NAMALWA (cell line): ENCODE measurements at places on chromosomes 5 and 9.

- no peak for DNase-seq
Observed at GRCh38 chr5:33524476-33524875, 83.7 kb downstream of the TARS1 start.

DNA sequence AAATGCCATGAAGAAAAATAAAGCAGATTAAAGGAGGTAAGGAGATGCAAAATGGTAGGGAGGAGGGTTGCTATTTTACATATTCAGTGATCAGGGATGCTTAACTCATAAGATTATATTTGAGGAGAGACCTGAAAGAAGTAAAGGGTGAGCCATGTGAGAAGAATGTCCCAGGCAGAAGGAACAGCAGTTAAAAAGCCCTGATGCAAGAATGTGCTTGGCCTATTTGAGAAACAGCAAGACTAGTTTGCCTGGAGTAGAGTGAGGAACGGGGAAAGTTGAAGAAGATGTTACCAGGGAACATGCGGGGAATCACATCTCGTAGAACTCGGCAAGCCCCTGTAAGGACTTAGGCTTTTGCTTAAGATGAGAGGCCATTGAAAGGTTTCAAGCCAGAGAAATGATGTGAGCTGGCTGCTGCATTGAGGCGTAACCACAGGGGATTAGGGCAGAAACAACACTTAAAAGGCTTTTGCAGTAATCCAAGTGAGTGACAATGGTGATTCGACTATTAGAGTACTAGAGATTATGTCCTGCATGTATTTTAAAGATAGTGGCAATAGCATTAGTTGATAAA, 198.7 kb downstream of the VPS13A start:
- peak; percentile 7 for DNase-seq

DNA sequence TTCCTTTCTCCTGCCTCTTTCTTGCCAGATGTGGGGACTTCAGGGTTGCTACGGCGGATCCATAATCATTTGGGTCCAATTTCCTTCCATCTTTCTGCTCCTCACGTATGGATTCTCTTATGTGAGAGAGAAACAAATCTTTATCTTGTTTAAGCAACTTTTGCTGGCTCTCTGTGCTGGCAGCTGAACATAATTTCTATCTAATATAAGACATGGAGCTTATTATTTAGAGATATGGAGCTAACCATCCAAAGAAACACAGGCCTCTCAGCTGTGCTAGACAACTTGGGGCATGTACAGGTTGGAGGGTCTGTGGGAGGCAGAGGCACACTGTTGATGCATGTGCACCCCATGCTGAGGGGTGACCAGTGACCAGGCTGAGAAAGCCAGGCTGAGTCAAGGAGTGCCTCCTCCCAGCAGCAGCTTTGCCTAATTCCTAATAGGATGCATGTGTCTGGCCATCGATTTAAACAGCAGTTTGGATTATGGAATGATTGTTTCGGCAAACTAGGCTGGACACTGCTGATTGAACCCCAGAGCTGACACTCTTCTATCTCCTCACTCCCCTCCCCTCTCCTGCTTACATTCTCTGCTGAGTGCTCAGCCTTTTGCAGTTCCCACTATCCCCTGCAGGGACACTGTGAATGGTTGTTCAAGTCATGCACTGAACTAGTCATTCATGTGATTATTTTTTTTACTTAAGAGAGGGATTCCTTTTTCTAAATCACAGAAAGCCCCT, 195.8 kb downstream of the ERCC6L2 start:
- DNase-seq, result peak; percentile 60

DNA sequence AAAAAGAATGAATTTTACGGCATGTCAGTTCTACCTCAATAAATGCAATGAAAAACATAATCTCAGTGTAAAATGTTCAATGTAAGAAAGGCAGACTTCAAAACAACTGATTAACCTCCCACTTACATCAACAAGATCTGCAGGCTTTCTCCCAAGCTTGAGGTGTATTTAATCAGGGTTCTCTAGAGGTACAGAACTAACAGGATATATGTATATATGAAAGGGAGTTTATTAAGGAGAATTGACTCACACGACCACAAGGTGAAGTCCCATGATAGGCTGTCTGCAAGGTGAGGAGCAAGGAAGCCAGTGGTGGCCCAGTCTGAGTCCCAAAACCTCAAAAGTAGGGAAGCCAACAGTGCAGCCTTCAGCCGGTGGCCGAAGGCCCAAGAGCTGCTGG, 35.9 kb downstream of the MARCHF3 start:
- no peak for DNase-seq

DNA sequence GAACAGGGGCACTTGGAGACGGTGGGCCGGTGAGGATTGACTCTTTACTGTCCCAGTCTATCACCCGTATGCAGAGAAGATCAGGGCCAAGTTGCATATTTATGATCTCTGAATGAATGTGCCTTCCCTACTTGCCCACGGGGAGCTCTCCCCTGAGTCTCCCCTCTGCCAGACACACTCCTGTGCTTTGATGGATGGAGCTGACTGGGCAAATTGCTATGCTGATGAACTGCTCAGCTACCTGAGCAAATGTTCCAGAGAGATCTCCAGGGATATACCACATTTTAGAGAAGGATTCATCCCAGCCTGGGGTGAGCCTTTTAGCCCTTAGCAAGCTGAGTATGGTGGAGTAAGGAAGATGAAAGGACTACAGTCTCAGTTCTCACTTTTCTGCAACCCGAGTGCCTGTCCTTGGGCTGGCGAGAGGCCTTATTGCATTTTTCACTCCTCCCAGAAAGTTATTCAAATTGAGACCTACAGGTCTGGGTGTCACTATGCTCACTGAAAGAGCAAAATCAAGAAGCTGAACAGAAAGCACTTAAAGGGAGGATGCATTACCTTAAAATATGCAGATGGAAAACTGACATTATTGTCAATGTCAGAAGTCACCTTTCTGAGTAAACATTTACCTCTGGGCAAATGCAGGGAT, 526.7 kb upstream of the WWC1 start:
- DNase-seq, result no peak

- no peak for DNase-seq
Observed at GRCh38 chr9:6581253-6581652, 64.3 kb downstream of the GLDC start.

GRCh38 chr9:71509054-71509453, 259.3 kb downstream of the CEMIP2 start:
- DNase-seq, result no peak

- DNase-seq, result no peak
Observed at GRCh38 chr5:53472279-53472678, 8.2 kb upstream of the FST start.

DNA sequence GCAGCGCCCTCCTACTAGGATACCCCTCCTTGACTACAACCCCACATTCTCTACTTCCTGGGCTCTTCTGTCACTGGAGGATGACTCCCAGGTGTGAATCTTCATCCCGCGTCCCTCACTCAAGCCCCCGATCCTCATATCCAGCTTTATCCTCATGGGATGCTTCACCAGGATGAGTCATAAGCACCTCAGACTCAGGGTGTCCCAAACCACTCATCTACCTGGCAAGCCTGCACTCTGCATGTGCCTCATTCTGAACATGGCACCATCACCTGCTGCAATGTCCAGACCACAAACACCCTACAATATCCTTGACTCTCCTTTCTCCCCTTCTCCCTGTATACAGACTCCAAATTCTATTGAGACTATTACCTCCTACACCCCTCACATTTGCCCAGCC, 1.5 kb upstream of the TGFBI start:
- no peak for DNase-seq

DNA sequence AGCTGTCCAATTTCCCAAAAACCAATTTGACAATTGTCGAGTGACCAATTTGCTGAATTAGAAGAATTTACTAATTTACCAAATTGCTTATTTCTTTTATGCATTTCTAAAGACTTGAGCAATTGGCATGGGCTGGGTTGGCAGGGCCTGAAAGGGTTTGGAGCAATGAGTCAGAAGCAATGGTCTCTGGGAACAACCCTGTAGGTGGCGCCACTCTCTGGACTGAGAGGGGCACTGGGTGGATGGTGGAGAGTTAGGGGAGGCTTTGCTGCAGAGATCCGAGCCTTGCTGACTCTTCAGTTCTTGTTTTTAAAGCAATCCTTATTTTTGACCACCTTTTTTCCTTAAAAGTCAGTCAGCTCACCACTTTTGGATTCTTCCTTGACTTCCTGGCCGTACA, 71.5 kb upstream of the RPS23 start:
- DNase-seq, result peak; percentile 51

DNA sequence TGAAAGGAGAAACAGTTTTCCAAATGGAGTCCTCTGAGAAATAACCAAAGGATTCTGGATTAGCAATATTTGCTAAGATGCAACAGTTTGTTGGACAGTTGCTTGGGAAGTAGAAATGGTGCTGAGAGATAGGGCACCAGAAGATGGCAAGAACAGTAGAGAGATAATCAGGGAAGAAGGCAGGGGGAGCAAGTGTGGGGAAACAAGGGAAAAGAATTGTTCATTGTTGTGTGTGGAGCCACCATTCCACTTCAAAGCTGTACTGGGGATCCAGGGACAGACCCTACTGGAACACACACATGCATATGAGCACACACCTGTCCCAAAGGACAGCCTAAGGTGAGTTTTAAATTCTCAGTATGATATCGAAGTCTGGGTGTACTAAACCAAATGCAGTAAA, 152.5 kb downstream of the ZNF608 start:
- no peak for DNase-seq

DNA sequence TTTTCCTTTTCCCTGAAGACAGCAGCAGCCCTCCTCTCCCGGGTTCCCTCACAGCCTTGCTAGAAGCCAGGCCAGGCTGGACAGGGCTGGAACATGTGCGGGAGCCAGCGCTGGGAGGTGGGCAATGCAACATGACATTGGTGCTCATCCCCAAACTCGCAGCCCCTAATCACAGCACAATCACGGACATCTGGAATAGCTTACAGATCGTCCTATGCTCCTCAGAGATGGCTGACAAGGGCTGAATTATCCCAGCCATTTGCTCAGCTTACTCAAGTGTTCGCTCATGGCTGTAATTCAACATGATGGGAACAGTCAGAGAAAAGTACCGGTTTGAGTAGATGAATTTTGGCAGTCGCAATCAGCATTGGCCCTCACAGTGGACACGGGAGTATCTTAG, 49.8 kb downstream of the FSTL4 start:
- no peak for DNase-seq

DNA sequence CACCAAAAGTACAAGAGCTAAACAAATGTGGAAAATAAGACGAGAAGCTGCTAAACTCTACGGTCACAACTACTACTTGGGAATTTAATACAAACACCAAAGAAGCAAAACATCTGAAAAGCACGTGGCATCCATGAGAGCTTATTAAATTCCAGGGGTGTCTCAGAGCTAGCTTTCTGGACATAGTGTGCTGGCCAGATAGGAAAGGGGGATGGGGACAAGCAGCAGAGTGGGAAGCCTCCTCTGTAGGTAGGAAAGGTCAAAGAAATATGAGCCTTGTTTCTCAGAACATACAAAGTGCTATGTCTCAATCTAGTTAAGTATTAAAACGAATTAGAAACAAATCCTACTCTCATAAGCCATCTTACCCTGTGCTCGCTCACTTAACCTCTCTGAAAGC, 51.3 kb upstream of the GOLPH3 start:
- no peak for DNase-seq

GRCh38 chr5:175922192-175922885, 45.8 kb downstream of the THOC3 start:
- DNase-seq, result no peak

GRCh38 chr5:128225245-128226030, 141.9 kb downstream of the SLC12A2 start:
- no peak for DNase-seq

GRCh38 chr5:78534905-78535200, 113.7 kb downstream of the LHFPL2 start:
- DNase-seq, result no peak

- DNase-seq, result no peak
Observed at GRCh38 chr5:118578093-118578492, 410.3 kb downstream of the DTWD2 start.

GRCh38 chr9:29865764-29866313, 2292.6 kb upstream of the C9orf72 start:
- DNase-seq, result peak; percentile 25

GRCh38 chr9:110835859-110836271, 167.3 kb downstream of the MUSK start:
- no peak for DNase-seq

GRCh38 chr9:130114741-130115140, 57.5 kb upstream of the NCS1 start:
- no peak for DNase-seq

DNA sequence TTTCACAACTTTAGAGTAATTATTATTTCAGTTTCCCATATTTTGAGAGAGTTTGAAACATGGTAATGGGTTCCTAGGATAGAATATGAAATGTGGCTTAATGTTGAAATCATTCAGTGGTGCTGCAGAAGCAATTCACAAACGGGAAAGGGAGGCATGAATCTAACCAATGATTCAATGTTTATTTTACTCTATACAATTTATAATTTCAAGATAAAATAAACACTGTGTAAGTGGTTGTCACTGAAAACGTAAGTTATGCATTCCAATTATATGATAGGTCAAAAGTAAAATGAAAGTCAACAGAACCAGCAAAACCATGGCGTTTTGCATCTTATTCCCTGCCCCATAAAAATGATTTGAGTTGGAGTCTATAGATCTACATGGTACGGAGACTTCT, 1207.1 kb upstream of the CDH18 start:
- DNase-seq, result no peak

DNA sequence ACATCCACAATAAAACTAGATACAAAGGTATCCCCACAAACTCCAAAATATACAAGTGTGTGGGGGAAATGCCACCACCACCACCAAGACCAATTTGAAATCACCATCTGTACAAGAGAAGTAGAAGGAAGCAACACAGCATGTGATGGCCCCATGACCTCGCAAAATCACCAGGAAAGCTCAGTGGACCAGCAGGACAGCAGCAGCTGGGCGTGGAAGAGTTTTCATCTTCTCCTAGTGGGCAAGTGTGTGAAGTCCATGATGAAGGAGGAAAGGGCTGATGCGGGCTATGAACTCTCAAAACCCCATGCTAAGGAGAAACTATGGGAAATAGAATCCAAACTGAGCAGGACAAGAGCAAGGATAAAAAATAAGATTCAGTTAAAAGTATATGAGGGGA, 58.1 kb downstream of the GOLPH3 start:
- DNase-seq, result no peak

DNA sequence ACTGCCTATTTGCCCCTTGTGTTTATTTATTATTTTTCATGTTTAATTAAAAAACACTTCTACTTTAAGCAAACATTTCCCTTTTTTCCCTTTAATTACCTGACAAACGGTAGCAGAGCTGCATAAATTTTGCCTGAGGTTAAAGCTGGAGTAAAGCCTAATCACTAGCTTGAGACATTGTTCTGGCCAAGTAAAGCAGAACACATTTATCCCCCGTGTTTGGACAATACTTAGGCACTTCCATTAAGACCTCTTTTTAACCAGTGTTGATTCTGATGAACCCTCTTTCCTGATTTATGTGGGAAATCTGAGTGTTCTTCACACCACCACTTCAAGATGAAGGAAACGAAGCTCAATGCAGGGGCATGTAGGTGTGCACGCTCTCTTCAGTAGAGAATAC, 54.5 kb downstream of the BNC2 start:
- no peak for DNase-seq

GRCh38 chr9:134333874-134334581, 7.8 kb downstream of the RXRA start:
- DNase-seq, result no peak
